ENCODE measurements at places on chromosomes 12 and 14.

- no peak for DNase-seq
Observed at GRCh38 chr14:71658261-71658860, 273.9 kb upstream of the RGS6 start.

DNA sequence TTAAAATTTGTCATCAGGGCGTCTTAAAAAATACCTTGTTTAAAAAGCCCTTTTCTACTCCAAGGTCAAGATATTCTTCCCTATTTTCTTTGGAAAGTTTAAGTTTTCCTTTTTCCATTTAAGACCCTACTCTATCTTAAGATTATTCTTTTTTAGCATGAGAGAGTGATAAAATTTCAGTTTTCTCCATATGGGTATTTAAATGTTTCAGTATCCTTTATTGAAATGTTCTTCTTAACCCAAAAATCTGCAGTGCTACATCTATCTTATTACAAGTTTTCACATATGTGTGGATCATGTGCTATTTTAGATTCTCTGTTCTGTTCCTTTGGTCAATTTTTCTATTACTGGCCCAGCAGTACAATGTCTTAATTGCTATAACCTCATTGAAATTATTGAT lies 202.2 kb downstream of the TTC6 start:
- DNase-seq, result no peak

DNA sequence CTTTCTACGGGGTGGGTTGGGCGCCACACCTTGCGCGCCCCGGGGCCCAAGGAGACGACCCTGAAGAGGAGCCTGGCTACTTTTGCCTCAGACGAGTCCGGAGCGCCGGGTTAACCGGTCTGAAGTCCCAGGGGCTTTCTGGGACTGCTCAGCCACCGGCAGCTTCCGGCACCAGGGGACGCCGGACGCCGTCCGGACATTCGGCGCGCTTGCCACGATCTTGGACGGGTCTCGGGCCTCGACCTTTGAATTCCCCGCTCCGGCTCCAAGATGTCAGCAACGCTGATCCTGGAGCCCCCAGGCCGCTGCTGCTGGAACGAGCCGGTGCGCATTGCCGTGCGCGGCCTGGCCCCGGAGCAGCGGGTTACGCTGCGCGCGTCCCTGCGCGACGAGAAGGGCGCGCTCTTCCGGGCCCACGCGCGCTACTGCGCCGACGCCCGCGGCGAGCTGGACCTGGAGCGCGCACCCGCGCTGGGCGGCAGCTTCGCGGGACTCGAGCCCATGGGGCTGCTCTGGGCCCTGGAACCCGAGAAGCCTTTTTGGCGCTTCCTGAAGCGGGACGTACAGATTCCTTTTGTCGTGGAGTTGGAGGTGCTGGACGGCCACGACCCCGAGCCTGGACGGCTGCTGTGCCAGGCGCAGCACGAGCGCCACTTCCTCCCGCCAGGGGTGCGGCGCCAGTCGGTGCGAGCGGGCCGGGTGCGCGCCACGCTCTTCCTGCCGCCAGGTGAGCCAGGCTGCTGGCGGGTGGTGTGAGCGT lies at the start of gene ACOT4:
Gene ACOT4, plus strand, starts transcription at position 184 of the 760 bp plus-strand sequence. Its CDS starts 87 bp downstream, at position 271.
- no peak for DNase-seq

DNA sequence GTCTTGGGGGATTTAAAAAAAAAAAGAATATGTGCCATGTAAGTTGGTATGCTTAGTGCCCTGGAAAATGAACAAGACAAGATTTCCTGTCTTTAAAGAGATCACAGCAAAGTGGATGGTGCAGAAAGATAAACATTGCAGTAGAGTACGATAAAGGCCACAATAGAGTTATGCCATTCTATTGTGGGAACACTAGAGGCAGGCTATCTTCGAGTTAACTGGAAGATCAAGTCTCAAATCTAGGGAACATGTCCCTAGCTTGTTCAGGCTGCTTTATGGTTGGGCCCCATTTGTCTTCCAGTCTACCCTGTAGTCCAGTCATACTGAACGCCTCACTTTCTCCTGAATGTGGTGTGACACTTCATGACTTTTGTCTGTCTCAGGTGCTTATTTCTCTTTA lies 18.7 kb upstream of the CCT2 start:
- DNase-seq, result no peak

DNA sequence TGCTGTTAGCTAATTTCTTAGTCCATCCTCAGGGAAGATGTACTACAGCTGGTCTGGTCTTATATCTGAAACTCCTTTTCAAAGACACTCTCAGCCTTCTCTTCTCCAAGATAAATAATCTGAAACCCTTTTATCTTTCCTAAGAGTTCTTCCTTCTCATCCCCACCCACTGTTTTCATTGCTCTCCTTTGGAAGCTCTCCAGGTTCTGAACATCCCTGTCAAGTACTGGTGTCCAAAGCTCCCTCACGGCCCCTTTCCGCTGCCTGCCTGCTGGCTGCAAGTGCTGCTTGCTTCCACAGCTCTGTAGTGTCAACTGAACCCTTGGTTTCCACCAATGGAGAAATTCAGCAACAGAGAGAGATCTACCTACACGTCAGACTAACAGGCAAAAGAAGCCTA lies 6.6 kb upstream of the SLC6A13 start:
- no peak for DNase-seq

DNA sequence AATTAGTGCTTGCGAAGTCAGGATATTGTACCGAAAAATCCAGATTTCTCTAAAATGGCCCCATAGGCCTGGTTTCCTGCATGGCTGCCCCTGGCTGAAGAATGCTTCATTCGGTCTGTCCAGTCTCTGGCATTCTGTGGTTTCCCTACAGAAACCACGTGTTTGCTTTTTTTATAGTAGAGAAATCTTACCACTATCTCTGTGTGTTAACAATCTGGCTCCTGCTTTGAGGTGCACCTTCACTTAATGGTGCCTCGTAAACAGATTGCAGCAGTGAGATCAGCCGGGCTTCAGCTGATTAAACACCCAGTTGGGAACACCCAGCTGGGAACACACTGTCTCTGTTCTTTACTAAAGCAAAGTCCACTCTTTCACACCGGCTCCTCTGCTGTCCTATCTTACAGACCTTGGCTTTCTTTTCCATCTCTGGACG lies 6.7 kb upstream of the DNAAF2 start:
- no peak for DNase-seq

- no peak for DNase-seq
Observed at GRCh38 chr12:92721130-92721529, 18.3 kb downstream of the PLEKHG7 start.

- no peak for DNase-seq
Observed at GRCh38 chr12:19771858-19772257, 332.6 kb downstream of the AEBP2 start.

DNA sequence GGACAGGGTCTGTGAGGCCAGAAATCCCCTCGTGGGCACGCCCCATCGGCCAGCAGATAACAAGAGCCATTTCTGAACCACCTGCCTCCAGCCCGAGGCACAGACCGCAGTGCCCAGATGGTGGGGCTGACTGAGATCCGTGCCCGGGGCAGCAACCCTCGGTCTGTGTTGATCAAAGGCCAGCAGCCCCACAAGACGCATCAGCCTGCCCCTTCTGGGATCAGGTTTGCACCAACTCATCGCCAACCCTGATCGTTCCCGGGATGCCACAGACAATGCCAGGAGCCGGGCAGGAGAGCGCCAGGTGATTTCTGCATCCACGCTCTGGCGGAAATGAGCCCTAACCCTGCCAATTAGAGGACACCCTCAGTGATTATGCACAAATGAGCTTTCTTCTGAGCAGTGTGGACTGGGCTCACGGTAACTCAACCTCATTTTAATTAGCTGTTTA lies 64.5 kb downstream of the TESC start:
- DNase-seq, result no peak

DNA sequence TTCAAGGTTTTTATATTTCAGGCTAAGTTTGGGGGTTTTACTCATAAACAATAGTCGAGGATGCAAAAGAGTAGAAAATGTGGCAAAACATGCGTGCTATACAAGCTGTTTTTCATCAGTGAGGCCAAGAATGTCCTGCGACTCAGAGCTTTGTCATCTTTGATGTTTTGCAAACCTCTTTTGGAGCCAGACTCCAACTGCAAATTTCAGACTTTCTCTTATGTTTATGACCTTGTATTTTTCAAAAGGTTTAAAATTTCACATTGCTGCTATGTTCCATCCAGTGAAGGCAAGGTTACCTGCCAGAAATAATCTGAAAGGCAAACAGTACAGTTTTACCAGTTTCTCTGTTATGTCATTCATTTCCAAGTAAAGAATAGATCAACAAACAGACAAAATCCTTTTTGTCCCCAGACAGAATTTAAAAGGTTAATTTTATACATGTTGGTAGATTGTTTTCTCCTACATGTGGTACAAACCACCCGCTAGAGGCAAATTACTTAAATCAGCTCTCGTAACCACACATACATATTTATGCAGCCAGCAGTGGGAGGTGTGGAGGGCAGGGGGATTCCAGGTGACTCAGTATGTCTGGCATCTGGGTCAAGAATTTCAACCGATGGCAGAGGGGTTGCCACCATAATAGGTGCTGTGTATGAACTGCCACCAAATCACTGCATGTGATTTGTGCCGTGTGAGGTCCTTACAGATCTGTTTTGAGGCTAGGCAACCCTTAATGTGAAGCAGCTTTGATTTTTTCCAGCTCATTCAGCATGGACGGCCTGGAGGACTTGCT lies 119.8 kb upstream of the CPM start:
- no peak for DNase-seq

DNA sequence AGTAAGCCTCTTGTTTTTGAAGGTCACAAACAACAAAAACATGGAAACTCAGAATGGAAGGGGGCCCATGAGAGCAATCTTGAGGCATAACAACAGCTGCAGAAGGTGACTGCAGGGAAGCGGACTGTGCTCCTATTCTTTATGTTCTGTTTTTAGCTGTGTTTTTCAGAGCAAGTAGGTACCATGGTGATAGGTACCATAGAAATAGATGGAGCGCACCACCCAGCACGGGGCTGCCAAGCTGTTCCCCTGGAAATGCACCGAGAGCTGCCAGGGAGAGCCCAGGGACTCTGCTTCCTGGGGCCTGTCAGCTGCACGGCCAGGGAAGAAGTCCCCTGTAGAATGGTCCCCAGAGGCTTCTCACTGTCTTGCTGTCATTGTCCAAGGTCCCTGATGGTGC lies 32.8 kb downstream of the DGLUCY start:
- no peak for DNase-seq

- DNase-seq, result no peak
Observed at GRCh38 chr12:118741194-118741593, 240.1 kb upstream of the SRRM4 start.

- DNase-seq, result no peak
Observed at GRCh38 chr12:29066011-29066588, 83.0 kb upstream of the FAR2 start.

- DNase-seq, result no peak
Observed at GRCh38 chr12:130714591-130715149, 1.4 kb downstream of the RIMBP2 start.

DNA sequence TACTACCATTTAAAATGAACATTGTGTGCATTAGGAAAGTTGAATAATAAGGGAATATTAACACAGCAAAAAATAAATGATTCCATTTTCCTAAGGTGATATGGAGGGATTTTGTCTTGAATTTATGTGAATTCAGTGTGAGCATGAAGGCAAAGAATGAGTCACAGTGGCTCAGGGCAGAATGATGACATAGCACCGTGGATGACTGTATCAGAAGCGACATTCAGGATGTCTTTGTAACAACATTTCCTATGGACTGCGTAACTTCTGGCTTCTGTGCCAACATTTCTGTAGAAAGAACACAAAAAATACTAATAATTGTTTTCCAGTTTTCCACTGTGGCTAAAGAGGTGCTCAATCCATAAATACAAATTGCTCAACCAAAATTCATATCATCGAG lies 54.6 kb downstream of the TTC8 start:
- DNase-seq, result no peak

DNA sequence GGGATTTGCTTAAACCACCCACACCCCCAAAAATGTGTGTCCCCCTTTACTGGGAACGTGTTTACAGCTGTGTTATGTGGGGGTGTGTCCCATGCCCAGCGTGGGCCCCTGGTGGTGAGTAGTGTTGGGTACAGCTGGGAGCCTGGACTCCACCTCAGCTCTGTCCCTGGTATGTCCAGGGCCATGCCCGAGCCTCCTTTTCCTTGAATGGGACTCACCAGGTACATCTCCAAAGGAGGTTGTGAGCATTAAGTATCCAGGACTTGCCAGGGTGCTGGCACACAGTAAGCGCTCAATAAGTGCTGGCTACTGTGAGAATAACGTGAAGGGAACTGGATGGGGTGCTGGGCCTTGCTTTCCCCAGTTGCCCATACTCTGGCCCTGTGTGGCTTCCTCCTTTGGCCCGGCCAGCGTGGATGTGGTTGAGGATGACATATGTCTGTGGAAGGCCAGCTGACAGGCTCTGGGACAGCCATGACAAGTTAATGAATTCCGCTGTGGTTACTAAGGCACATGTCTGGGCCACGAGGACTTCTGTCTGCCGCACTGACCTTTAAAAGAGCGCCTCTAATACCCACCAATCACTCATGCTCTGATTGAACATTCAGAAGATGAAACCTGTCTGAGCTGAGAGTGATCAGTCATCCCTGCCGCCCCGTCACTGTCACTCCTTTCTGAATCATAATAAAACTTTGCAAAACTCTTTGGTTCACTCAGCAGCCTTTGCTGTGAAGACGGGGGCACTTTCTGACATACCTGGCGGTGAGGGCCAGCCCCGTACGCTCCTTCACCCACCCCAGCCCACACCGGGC lies 74.7 kb downstream of the DIO3 start:
- DNase-seq, result no peak

DNA sequence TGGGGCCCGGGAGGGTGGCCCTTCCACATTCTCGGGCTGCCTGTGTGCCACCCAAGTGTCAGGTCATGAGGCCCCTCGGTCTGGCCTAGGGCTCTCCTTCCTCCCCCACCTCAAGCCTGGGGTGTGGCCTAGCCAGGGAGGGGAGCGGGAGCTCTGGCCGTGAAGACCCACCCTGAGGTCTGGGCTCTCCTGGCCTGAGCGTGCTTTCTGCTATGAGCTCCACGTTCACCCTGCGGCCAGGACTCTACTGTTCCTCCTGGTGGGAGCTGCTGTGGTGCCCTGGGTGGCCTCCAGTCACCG lies 12.0 kb downstream of the PACS2 start:
- no peak for DNase-seq

GRCh38 chr14:41498959-41499358 lies 107.7 kb upstream of the LRFN5 start:
- no peak for DNase-seq

- DNase-seq, result no peak
Observed at GRCh38 chr12:79299447-79300198, 391.1 kb downstream of the PAWR start.

- DNase-seq, result no peak
Observed at GRCh38 chr12:104336115-104336514, 32.6 kb downstream of the EID3 start.

Data from cerebellar nuclear complex (tissue), 1 donor.